ENCODE measurements at places on chromosomes 5 and 9. TPM values are rescaled to one million over a fixed set of nuclear protein-coding genes. Genes with fewer than 3 reads are reported as not detected.

HRCT1 gene
- total RNA-seq, result not detected

AGTPBP1 gene
- total RNA-seq, result 53.3 TPM

DNA sequence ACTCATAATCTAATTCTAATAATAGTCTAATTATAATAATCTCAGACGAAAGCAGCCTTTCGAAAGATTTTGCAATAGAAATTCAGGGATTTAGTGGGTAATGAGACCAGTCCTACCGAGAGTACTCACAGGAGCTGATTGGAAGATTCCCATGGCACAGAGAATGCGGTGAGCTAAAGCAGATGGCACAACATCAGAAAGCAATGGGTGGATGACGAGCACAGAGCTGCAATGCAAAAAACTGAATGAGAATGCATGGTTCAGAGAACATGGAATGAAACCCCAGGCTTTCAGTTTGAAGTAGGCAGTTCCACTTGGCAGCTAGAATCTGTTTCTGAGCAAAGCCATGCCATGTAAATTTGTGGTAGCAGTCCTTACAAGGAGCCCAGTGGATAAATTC, 78.2 kb upstream of the SPINK5 start:
- H3K4me1 ChIP-seq, result no peaks in the 10 kb centered on the region
- no peak for DNase-seq
- no peak overlapping the region for H3K27ac ChIP-seq
- no peaks in the 10 kb centered on the region for H3K36me3 ChIP-seq
- no peak overlapping the region for H3K4me3 ChIP-seq

- no peaks in the 10 kb centered on the region for H3K4me1 ChIP-seq
- DNase-seq, result peak; percentile 63
- H3K27ac ChIP-seq, result no peak overlapping the region
- H3K4me3 ChIP-seq, result peak overlapping the region; percentile 93
- no peaks in the 10 kb centered on the region for H3K36me3 ChIP-seq
Measured at GRCh38 chr9:33676746-33677505, 118.4 kb upstream of the PRSS3 start.

SNCB gene
- total RNA-seq, result 3.5 TPM

- no peak for DNase-seq
- no peak overlapping the region for H3K27ac ChIP-seq
- H3K36me3 ChIP-seq, result no peaks in the 10 kb centered on the region
- no peaks in the 10 kb centered on the region for H3K4me1 ChIP-seq
- H3K27me3 ChIP-seq, result no peaks in the 10 kb centered on the region
Measured at GRCh38 chr5:36237751-36238150, 4.0 kb downstream of the NADK2 start.

GRCh38 chr9:77040340-77040739, 20.9 kb downstream of the FOXB2 start:
- H3K36me3 ChIP-seq, result no peaks in the 10 kb centered on the region
- peak; percentile 45 for DNase-seq
- H3K27ac ChIP-seq, result no peak overlapping the region
- H3K4me1 ChIP-seq, result peaks cover 9% of the 10 kb centered on the region

- H3K4me3 ChIP-seq, result peak overlapping the region; percentile 95
- H3K27ac ChIP-seq, result no peak overlapping the region
- H3K36me3 ChIP-seq, result peaks cover 6% of the 10 kb centered on the region
- peaks cover 3% of the 10 kb centered on the region for H3K27me3 ChIP-seq
- no peak for DNase-seq
Measured at GRCh38 chr9:111632060-111632459, 926 bp downstream of the DNAJC25 start.

- no peaks in the 10 kb centered on the region for H3K27me3 ChIP-seq
- no peaks in the 10 kb centered on the region for H3K36me3 ChIP-seq
- no peak for DNase-seq
- no peaks in the 10 kb centered on the region for H3K4me1 ChIP-seq
- no peak overlapping the region for H3K27ac ChIP-seq
Measured at GRCh38 chr5:37580106-37580505, 201.0 kb downstream of the WDR70 start.

GRCh38 chr5:117681431-117682254, 1107.0 kb upstream of the SEMA6A start:
- H3K4me3 ChIP-seq, result no peak overlapping the region
- no peak for DNase-seq
- peaks cover 1% of the 10 kb centered on the region for H3K36me3 ChIP-seq
- no peak overlapping the region for H3K27ac ChIP-seq
- no peaks in the 10 kb centered on the region for H3K27me3 ChIP-seq

GRCh38 chr5:74504463-74504862, 136.1 kb downstream of the ENC1 start:
- no peaks in the 10 kb centered on the region for H3K4me1 ChIP-seq
- no peak overlapping the region for H3K27ac ChIP-seq
- H3K4me3 ChIP-seq, result no peak overlapping the region
- no peaks in the 10 kb centered on the region for H3K27me3 ChIP-seq
- DNase-seq, result no peak

- H3K4me3 ChIP-seq, result no peak overlapping the region
- H3K36me3 ChIP-seq, result no peaks in the 10 kb centered on the region
- no peak overlapping the region for H3K27ac ChIP-seq
- no peaks in the 10 kb centered on the region for H3K27me3 ChIP-seq
Measured at GRCh38 chr5:138985256-138985655, 110.1 kb upstream of the LRRTM2 start.

TMEM215 gene
- total RNA-seq, result 0.33 TPM

DNA sequence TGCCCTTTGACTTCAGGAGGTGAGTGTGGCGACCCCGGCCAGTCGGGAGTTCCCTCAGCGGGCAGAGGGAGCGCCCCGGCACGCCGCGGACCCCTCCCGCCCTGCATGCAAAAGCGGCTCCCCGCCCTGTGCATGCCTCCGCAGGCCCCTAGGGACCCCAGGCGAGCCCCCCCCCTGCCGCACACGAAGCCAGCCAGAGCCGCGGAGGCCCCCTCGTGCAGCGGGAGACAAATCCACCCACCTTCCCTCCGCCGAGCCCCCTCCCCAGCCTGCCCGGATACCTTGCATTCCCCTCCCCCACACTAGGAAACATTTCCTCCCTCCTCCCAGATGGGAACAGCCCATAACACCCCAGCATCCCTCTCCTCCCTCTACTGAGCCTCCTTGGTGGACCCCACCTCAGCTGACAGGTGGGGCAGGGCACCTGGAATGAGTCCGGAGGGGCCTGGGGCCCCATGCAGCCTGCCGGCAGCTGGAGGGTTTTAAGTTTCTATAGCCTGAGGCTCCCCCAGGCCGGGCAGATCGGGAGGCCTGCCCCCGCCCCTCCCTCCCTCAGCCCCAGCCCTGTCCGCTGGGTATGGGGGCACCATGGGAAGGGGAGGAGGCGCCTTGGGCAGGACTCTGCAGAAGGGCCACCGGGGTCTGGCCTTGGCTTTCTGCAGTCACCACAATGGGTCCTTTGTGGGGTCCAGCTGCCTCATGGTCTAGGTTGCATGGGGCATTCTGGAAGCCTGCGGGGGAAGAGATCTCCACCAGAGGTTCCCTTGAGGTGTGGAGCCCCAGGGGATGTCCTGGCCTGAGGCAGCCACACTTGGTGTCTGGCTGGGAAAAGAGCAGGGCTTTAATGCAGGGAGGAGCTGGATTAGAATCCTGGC, 601 bp downstream of the ERGIC1 start:
- peaks cover 7% of the 10 kb centered on the region for H3K4me1 ChIP-seq
- peak overlapping the region; percentile 84 for H3K4me3 ChIP-seq
- H3K27ac ChIP-seq, result no peak overlapping the region
- no peaks in the 10 kb centered on the region for H3K27me3 ChIP-seq
- DNase-seq, result peak; percentile 54

FBXW2 gene
- 62.1 TPM for total RNA-seq

- no peaks in the 10 kb centered on the region for H3K36me3 ChIP-seq
- no peaks in the 10 kb centered on the region for H3K27me3 ChIP-seq
- H3K4me1 ChIP-seq, result no peaks in the 10 kb centered on the region
- H3K4me3 ChIP-seq, result no peak overlapping the region
- DNase-seq, result no peak
Measured at GRCh38 chr5:53464722-53465121, 15.7 kb upstream of the FST start.

SAXO1 gene
- total RNA-seq, result 0.09 TPM

VCAN gene
- 278 TPM for total RNA-seq

- H3K27ac ChIP-seq, result no peak overlapping the region
- H3K36me3 ChIP-seq, result peaks cover 3% of the 10 kb centered on the region
- no peaks in the 10 kb centered on the region for H3K27me3 ChIP-seq
- H3K4me3 ChIP-seq, result no peak overlapping the region
- H3K4me1 ChIP-seq, result peaks cover 8% of the 10 kb centered on the region
Measured at GRCh38 chr5:98750693-98751092, 22.8 kb upstream of the RGMB start.

KCTD16 gene
- 0.11 TPM for total RNA-seq

DNA sequence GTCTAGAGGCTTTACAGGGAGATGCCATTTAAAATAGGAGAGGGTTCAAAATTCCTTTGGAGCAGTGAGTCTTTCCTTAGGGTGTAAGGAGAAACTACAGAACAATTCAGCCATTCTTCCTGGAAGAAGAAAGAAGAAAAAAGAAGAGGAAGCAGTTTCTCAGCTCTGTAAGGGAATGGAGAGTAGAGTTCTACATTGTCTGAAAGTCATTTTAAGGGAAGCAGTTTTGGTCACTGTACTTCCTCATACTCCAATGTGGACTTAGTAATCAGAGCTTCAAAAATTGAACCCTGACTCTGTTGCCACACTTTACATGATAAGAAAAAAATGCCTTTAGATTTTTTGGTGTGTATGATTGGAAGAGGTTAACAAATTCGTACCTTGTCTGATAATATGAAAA, 122.4 kb downstream of the LRRC70 start:
- H3K4me1 ChIP-seq, result no peaks in the 10 kb centered on the region
- no peak overlapping the region for H3K4me3 ChIP-seq
- H3K27me3 ChIP-seq, result no peaks in the 10 kb centered on the region
- H3K27ac ChIP-seq, result no peak overlapping the region
- peaks cover 2% of the 10 kb centered on the region for H3K36me3 ChIP-seq

DNA sequence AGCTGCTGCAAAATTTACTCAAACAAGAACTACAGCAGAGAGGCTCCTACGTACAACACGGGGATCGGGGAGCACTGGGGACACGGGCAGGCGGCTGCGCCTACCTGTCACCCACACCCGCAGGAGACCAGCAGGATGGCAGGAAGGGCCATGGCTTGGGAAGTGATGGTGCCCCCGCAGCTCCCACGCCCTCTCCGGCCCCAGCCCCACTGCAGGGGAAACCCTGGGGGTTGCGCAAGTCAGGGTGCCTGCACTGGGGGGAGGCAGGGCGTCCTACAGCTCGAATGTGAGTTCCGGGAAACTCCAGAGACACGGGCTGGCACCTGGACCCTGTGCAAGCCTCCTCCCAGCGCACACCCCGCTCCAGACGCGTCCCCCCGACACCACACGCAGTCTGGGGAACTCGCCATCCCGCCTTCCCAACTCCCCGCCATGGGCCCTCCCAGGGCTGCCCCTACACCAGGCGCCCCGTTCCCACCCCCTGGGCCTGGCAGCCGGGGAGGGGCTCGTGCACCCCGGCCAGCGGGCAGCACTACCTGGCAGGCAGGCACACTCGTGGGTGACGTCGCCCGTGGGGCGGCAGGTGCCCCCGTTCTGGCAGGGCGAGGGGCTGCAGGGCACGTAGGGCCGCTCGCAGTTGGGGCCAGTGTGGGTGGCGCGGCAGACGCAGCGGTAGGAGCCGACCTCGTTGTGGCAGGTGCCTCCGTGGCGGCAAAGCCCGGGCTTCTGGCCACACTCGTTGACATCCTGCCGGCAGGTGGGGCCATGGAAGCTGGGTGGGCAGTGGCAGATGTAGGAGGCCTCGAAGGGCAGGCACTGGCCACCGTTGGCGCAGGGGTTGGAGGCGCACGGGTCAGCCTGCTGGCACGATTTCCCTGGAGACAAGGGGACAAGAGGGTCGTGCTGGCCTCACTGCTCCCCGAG, 23.3 kb downstream of the NOTCH1 start:
- no peak for DNase-seq
- no peaks in the 10 kb centered on the region for H3K4me1 ChIP-seq
- H3K36me3 ChIP-seq, result peaks cover 2% of the 10 kb centered on the region
- H3K27ac ChIP-seq, result no peak overlapping the region
- no peaks in the 10 kb centered on the region for H3K27me3 ChIP-seq

DNA sequence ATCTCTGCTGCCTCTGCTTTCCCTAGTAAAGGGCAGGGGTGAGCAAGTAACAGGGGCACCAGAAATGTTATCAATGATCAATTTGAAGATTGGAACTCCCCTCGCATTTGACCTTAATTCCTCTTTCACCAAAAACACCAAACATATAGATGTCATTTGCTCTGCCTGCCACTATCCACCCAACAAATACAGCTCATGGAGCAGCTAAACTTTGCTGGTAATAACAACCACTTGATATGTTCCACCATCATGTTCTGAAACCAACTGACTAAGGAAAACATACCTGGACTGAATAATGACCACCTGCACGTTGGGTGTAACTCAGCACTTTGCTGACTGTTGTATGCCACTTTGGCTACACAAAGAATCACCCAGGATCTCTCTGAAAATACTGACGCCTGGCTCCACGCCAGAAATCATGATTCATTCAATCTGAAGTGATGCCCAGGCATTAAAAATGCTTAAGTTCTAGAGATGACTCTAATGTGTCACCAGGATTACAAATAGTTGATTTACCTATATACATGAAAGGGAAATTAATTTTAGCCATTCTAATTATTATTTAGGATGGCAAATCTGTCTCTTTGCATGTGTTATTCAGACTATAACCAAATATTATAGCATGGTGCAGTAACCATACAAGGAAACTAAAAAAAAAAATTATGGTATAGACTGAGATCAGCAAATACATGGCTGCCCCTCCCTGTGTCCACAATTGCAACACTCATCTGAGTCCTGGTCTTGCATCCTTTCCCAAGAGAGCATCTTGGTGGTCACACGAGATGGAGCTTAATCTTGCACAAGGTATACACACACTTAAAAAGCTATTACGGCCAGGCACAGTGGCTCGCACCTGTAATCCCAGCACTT, 43.1 kb upstream of the TTC39B start:
- DNase-seq, result no peak
- no peak overlapping the region for H3K4me3 ChIP-seq
- H3K27ac ChIP-seq, result no peak overlapping the region
- no peaks in the 10 kb centered on the region for H3K27me3 ChIP-seq
- peaks cover 6% of the 10 kb centered on the region for H3K4me1 ChIP-seq
- peaks cover 9% of the 10 kb centered on the region for H3K36me3 ChIP-seq

MYOZ3 gene
- total RNA-seq, result 18.1 TPM

SSBP2 gene
- 35.6 TPM for total RNA-seq

GRCh38 chr5:178595150-178595549, 5.0 kb upstream of the COL23A1 start:
- no peaks in the 10 kb centered on the region for H3K27me3 ChIP-seq
- H3K27ac ChIP-seq, result no peak overlapping the region
- H3K36me3 ChIP-seq, result peaks cover 34% of the 10 kb centered on the region

- DNase-seq, result no peak
- H3K27ac ChIP-seq, result no peak overlapping the region
- H3K4me1 ChIP-seq, result no peaks in the 10 kb centered on the region
- no peaks in the 10 kb centered on the region for H3K36me3 ChIP-seq
Measured at GRCh38 chr9:86925686-86926085, 21.6 kb downstream of the GAS1 start.

GRCh38 chr5:105409695-105410094, 1847.1 kb upstream of the NUDT12 start:
- no peaks in the 10 kb centered on the region for H3K27me3 ChIP-seq
- H3K4me1 ChIP-seq, result no peaks in the 10 kb centered on the region
- no peak overlapping the region for H3K27ac ChIP-seq
- no peak overlapping the region for H3K4me3 ChIP-seq
- peaks cover 9% of the 10 kb centered on the region for H3K36me3 ChIP-seq

GARNL3 gene
- 8.8 TPM for total RNA-seq
